ENCODE measurements at places on chromosomes 1 and 21.

GRCh38 chr21:16455978-16456377, 726.2 kb downstream of the USP25 start:
- no peak for DNase-seq

- DNase-seq: no peak
Measured at GRCh38 chr1:226660410-226661182, 78.5 kb downstream of the ITPKB start.

DNA sequence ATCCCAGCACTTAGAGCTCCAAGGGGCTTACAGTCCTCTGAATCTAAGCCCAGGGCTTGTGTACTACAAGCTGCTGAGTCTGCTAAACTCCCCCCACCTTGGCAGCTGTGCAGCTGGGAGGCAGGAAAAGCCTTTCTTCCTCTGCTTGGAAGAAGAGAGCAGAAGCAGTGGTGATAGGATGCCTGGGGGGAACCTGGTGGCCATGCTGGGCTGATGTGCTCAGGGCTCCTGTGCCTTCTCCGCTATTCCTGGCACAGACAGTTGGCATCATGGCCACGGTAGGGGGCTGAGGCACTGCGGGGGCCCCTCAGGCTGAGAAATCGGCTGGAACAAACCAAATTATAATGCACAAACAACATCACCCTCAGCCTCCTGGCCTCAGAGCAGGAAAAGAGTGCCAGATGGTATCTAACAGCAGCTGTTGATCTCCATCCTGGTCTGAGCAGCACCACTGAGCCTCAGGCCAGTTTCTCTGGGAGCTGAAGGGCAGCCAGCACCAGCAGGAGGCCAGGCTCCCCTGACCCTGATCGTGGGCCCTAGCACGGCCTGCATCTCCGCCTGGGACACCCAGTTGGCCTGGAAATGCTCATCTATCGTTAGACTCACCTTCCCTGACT, 35.8 kb downstream of the ECE1 start:
- no peak for DNase-seq

DNA sequence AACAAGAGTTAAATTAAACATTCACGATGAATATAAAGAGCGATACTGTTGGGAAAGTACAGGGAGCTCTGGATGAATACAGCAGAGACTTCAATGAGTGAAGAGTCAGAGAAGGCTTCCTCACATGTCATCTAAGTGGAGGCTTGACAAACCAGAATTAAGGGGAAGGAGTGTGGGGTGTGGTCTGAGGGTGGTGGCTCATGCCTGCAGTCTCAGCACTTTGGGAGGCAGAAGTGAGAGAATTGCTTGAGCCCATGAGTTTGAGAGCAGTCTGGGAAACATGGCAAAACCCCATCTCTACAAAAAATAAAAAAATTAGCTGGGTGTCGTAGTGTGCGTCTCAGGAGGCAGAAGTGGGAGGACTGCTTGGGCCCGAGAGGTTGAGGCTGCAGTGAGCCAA, 8.7 kb downstream of the SDHB start:
- DNase-seq: no peak

DNA sequence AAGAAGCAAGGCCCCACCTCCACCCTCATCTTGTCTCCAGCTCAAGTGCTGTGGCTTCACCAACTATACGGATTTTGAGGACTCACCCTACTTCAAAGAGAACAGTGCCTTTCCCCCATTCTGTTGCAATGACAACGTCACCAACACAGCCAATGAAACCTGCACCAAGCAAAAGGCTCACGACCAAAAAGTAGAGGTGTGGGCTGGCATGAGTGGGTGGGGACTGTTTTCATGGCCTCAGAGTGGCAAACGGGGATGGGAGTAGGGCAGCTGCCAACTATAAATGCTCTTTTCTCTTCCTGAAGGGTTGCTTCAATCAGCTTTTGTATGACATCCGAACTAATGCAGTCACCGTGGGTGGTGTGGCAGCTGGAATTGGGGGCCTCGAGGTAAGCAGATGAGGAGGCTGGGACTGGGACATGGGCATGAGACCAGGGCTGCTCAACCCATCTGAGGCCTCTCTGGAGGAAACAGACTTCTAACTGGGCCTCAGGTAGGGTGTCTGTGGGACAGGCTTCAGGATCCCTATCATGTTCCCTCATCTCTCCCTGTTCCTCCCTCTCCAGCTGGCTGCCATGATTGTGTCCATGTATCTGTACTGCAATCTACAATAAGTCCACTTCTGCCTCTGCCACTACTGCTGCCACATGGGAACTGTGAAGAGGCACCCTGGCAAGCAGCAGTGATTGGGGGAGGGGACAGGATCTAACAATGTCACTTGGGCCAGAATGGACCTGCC, 8.8 kb upstream of the P3R3URF start:
- no peak for DNase-seq

DNA sequence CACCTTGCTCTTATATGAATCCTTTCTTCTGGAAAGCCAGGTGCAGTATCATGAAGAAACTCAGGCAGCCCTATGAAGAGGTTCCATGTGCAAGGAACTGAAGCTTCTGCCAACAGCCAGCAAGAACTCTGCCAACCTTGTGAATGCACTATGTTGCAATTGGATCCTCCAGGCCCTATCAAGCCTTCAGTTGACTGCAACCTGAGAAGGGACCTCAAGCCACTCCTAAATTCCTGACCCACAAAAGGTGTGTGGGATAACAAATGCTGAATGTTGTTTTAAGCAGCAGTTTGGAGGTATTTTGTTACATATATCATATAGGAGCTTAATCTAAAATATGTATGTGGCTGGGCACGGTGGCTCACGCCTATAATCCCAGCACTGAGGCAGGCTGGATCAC, 84.0 kb downstream of the RERE start:
- DNase-seq: no peak

DNA sequence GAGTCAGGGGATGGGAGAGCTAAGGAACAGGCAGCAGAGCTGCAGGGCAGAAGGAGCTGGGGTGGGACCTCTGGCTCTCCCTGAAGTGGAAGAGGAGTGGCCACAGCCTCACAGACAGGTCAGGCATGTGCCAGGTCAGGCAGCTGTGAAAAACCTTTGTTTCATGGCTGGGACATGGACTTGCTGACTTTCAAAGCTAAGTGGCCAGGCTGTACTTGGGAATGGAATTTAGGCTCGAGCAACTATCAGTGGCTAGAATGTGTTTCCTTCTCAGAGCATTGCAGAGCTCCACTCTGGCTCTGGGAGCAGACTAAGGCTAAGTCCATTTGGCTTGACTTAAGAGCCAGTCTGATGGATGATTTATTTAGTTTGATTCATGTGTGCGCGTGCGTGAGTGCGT, 385.1 kb downstream of the LMX1A start:
- no peak for DNase-seq

- no peak for DNase-seq
Measured at GRCh38 chr1:72433591-72433990, 151.3 kb upstream of the NEGR1 start.

DNA sequence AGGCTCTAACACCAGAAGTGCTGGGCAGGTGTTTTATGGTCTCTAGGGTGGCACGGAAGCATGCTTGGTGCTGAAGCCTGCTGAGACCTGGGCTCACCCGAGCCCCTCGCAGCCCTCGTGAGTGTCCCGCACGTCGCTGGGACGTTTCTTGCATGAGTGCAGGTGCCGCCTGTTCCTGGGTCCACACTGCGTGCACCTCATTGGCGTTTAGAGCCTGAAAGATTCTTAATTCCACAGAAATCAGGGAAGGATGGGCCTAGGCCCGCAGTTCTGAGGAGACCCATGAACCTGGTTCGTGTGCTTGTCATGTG, 43.8 kb upstream of the DIP2A start:
- no peak for DNase-seq

DNA sequence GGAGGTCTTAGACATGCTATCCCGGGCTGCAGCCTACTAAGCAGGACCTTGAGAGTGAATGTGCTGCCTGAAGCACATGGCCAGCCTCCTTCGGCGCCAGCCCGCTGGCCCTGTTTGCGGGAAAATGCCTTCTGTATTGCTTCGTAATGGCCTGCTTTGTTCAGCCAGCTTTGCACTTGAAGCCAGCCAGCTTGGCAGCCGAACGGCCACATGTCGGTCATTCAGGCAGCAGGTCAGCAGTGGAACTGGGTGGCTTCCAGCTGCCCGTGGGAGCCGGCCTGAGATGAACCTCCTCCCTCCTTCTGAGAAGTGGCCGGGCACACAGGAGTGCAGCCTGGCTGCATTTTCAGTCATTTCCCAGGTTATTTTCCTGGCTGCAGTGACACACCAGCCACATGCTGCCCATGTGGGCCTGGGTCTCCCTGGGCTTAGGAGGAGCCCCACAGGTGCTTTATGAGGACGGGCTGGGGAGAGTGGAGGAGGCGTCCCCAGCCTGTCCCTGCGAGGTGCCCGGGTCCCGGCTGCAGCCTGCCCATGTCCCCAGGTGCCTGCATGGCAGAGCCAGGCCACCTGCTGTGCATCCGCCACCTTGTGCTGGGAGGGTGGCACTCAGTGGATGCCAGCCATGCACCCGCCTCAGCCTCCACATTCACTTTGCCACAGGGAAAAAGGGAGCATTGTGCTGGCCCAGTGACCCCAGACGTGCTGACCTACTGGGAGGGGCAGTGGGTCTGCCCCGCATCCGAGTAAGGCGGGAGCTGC, 103.5 kb downstream of the SIK1 start:
- no peak for DNase-seq

- no peak for DNase-seq
Measured at GRCh38 chr1:109762821-109763645, 690 bp downstream of the EPS8L3 start.

DNA sequence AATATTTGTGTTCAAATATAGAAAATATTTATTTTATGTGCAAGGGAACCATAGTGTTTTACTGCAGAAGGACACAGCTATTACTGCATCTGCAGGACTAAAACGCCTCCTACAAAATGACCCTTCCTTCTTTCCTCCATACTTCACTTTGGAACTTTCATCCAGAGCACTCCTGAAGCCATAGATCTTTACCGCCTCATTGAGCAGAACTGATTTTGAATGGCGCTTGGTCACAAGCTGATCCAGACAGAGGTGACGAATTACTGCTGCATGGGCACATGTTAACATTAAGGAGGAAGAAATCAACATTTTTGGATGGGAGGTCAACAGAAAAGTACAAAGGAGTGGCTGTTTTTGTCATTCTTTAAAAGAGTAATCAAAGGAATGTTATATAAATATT, 931.6 kb downstream of the NCAM2 start:
- no peak for DNase-seq

- no peak for DNase-seq
Measured at GRCh38 chr1:108513044-108513415, 46.9 kb upstream of the EEIG2 start.

DNA sequence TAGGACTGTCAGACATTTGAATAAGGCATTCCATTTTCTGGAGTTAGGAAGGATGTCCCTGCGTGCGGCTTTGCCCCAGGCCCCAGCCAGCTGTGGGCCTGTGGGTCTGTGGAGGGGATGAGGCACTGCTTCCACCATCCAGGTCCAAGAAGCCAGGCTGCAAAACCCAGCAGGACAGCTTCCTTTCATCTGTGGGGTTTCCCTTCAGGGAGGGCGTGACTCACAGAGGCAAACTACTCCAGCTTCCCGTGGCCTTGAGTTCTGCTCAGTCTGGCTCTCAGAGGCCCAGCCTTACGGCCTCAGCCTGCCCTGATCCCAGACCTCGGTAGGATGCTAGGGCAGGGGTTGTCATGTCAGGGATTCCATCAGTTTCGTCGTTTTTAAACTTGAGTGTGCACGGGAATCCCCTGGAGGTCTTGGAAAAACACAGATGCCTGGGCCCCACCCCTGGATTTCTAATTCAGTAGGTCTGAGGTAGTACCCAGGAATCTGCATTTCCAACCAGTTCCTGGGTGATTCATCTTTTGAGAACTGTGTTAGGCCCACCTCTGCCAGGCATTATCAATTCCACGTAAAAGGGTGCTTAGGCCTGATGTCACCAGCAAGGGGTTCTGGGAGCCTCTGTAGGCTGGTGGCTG, 32.3 kb upstream of the TENT5C start:
- no peak for DNase-seq
